ENCODE measurements at places on chromosomes 16 and 17.

GRCh38 chr17:57257895-57258851, 1.9 kb downstream of the MSI2 start:
- DNase-seq, result no peak

DNA sequence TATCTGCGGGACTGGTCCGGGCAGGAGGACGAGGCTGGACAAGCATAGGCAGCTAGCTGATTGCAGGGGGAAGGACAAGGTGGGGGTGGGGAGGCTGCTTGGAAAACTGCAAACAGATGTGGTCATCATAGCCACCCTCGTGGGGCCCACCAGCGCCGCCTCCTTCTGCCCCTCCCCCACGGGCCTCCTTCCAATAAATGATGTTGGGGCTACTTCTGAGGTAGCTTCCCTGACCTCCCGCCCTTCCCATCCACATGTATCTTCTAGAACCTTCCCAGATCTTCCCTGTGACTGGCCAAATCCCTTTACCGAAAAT, 12.3 kb upstream of the CDC42EP4 start:
- no peak for DNase-seq

- DNase-seq, result peak; percentile 20
Measured at GRCh38 chr16:8855051-8855786, 13.6 kb downstream of the CARHSP1 start.

DNA sequence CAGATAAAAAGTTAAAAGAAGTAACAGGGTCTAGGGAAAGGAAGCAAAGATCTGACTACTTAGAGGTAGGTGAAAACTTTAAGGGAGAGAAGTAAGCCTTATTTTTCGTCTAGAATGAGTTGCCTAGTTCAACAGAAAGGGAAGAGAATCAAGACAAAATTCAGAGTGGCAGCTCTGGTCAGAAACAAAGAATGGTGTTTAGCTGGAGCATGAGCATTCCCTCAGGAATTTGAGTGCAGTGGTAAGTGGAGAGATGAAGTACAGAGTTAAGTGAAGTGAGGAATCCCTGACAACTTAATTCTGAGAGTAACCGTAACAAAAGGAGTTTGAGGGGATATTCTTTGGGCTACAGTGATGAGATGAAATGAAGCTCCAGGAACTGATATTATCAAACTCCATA, 11.5 kb downstream of the SMG6 start:
- DNase-seq, result no peak

DNA sequence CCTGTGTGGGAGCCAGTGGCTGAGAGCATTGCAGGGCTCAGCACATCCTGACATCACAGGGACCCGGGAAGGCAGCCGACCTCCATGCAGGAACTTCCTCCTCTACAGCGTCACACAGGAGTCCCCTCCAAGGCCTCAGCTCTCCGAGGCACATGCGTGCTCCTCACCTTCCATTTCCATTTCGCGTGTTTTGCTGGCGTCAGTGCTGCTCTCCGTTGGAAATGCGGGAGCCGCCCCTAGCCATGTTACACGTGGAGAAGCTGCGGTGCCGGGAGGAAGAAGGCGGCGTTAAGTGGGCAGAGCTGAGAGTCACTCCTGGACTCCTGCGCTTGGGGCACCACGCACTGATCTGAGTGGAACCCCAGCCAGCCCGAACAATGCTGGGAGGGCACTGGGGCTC, 25.2 kb upstream of the CRISPLD2 start:
- DNase-seq, result no peak

- DNase-seq, result no peak
Measured at GRCh38 chr16:79599256-79599836, 1.2 kb downstream of the MAF start.

- no peak for DNase-seq
Measured at GRCh38 chr16:86573215-86573614, 5.1 kb upstream of the FOXL1 start.

DNA sequence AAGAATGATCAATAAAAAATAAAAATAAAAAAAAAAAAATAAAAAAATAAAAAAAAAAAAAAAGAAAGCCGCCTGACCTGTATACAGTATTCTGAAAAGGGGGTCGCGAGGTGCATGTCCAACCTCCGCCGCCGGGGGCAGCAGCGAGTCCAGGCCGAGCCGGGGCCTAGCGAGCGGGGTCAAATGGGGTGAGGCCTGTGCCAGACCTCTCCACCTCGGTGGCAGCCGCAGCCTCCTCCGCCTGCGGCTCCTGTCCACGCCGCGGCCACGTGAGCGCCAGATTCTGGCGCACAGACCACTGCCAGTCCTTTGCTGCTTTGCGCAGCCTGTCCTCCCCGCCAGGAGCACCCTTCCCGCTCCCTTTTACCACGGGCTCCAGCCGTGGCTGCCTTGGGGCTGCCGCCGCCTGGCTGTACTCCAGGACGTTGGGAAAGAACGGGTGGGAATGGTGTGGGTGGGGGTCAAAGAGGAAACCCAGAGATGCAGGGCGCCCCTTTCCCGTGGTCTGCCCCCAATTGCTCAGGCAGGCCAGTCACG, 2.4 kb upstream of the BCKDK start:
- peak; percentile 92 for DNase-seq

GRCh38 chr16:12193692-12194091, 217.2 kb downstream of the SNX29 start:
- no peak for DNase-seq
